ENCODE measurements at places on chromosomes 4 and X.

DNA sequence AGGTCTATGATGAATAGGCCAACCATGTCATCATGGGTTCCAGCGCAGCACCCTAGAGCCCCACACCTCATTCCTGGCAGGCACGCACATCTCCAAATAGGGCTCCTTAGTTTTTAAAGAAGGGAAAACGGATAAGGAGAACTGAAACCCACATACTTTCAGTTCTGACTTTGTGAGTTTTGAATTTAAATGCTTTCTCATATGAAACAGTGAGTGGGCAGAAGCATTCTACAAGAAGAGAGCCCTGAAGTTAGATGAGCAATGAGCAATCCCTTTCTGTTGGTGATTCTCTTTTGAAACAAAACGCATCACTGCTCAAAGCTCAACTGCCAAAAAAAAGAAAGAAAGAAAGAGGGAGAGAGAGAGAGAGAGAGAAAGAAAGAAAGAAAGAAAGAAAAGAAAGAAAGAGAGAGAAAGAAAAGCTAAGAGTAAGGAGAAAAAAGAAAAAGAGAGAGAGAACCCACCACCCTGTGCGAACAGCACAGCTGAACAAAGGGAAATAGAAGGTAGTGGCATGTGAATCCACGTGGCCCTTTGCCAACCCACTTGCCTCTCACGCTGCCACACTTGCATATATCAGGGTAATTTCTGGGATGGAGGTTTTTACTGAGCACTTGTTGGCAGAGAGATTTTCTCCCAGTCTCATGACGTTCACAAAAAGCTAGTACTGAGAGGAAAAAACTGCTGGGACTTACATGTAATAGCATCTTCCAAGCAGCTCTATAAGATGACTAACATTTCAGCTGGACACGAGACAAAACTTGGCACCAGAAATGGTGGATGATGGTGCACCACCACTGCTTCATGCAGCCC lies 31.0 kb downstream of the TMSB4X start:
- no peak for DNase-seq

- DNase-seq: no peak
Measured at GRCh38 chr4:48739560-48740019, 40.5 kb downstream of the FRYL start.

- DNase-seq: no peak
Measured at GRCh38 chr4:183989931-183990330, 84.8 kb downstream of the STOX2 start.

DNA sequence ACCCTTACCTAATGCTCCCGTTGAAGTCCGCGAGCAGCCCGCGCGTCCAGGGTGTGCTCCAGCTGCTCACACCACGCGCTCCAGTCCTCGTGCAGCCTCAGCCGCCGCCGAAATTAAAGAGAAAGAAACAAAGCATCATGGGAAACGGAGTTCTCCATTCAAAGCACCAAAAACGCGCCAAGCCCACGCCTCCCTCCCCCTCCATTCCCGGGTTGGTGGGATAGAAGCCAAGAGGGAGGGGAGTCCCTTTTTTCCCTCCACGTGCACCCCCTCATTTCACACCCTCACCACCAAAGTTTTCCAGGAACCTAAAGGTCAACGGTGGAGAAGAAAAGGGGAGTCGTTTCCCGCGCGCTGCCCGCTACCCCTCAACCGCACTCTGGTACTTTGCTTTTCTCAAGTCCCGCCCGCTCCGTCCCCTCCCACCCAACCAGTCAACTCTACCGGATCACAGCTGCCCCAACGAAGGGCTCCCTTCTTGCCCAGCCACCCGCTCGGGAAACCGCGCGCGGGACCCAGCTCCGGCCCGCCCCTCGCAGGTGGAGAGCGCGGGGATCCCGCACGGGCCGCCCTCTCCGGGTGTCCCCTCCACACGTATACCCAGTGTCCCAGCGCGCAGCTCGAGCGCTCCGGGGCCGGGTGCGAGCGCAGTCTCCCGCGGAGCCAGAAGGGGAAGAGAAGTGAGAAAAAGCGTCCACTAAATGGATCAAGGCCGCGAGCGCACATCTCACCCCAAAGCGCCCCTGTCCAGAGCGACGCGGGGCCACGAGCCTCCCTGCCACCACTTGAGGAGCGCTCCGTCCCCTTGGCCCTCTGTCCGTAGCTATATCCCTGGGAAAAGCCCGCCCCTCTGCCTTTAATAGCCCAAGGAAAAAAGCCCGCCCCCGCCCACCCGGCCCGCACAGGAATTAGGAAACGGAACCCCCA lies 65.1 kb upstream of the CCDC160 start:
- DNase-seq: no peak

GRCh38 chr4:72701987-72702819 lies 133.2 kb upstream of the ADAMTS3 start:
- peak; percentile 42 for DNase-seq

- DNase-seq: no peak
Measured at GRCh38 chr4:14967982-14968381, 34.3 kb upstream of the CPEB2 start.

GRCh38 chrX:72316408-72317110 lies 10.8 kb upstream of the CITED1 start:
- DNase-seq: no peak

- DNase-seq: no peak
Measured at GRCh38 chr4:95267081-95267480, 281.7 kb downstream of the UNC5C start.

GRCh38 chr4:1168191-1169101 lies 3.9 kb downstream of the SPON2 start:
- no peak for DNase-seq

DNA sequence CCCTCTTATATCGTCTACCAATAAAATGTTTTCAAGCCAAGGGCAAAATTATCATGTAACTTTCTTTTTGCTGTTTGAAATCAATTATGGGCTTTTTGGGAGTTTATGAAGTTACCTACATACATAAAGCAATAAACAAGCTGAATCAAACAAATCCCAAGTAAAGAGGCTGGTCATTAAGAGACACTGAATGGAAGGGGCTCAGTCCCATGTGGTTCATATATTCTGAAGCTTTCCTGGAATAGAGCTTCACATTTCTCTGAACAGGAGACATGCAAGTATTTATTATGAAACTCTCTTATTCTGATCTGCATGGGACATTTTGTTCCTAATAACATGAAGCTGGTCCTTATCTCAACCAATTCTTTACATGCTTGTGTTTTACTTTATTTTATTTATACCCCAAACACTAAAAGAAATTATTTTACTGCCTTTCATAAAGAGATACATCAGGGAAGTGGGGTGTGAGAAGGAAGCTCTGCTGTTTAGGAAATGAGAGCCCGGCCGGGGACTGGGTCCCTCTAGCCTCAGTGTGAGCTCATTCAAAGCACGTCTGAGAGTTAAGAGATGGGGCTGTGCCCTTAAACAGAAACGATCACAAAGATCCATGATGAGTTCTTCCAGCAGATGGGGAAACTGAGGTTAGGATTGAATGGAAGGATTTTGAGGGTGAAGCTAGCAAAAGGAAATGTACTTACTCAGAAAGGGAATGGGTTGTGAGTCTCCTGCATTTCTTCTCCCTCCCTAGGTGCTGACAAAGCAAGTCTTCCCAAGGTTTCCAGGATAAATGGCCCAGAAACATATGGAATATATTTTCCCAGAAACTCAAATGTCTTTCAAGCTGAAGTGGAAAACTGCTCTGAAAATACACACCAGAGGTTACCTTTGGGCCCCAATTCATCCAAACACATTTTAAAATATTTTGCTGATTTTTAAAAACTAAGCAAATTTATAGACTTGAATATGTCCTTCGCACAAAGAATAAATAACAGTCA lies 93.1 kb upstream of the LNX1 start:
- DNase-seq: no peak

DNA sequence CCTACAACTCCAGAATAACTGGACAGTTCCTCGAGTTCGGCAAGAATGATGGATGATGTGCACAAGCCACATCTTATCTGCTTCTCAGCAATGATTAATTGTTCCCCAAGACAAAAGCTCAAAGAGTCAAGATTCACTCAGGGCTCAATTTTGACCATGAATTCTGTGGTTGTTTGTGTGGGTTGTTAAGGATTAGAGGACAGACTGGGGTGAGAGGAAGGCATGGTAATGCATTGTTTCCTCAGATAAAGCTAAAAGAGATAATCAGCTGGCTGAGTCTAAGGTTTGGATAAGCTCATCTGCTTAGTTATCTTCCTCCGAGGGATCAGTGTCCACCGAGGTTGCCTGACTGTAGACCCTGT lies 161.0 kb downstream of the CPEB2 start:
- no peak for DNase-seq

DNA sequence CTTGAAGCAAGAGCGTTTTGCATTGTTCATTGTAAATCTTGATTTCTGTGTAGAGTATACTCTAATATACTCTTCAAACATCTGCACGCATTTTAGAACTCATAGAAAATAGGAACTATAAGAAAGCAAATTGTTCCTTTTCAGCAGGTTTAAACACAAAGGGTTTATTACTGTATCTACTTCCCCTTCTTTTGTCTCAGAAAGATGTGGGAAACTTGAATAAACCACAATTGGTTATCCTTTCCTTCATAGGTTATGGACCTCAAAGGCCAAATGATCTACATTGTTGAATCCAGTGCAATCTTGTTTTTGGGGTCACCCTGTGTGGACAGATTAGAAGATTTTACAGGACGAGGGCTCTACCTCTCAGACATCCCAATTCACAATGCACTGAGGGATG lies 46.0 kb upstream of the GUCY1B1 start:
- no peak for DNase-seq

DNA sequence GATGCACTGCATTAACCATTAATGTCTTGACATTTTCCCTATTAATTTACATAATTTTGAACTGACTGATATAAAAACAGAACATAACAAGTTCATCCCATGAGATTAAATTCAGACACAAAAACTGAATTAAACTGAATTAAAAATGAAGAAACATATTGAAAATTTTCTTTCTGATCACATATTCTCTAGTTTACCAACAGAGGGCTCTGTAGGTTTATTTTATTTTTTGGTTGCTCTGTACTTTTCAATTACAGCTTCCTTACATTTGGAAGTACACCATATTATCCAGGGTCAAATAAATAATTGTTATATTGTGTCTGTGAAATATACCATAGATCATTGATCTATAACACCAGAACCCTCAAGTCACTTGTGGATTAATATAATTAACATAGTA lies 27.3 kb upstream of the CT83 start:
- DNase-seq: peak; percentile 1

DNA sequence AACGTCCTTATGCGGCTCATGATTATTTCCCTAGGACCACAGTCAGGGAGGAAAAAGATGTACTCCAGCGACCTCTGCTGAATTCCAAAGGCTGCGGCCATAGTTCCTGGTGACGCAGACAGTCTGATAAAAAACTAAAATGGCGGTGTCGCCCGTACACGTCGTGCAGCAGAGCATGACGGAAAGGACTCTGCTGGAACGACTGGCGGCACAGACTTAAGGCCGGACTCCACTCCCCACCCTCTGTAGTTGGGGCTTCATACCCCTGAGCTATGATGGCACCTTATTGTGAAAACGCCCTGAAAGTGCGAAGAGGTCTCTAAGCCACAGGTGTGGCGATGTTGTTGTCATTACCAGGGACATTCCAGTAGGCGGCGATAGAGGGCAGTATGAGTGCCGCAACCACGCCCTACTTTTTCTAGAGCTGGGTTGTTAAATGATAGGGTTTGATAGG lies 90.0 kb upstream of the EDA2R start:
- DNase-seq: peak; percentile 36

DNA sequence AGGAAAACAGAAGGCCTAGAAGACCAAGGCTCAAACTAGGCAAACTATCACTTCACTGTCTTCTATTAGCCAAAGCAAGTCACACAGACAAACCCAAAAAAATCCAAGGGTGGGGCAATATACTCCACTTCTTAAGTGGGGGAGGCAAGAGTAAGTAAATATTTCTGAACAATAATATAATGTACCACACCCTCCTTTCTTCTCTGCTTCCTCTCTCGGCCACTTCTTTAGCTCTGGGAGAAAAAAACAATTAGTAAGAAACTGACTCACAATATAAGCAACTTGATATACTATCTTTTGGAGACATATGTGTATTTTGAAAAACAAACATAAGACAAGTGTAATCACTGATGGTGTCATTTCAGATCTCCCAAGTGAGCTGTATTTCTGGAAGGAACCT lies 14.8 kb downstream of the DCAF8L1 start:
- no peak for DNase-seq

Data from renal pelvis (tissue), 12 donors.